ENCODE measurements at places on chromosomes 2 and 18.

GRCh38 chr18:48798334-48799245 lies 152.2 kb downstream of the SMAD7 start:
- no peak for DNase-seq

- DNase-seq = peak; percentile 28
Observed at GRCh38 chr2:132669908-132670495, at the start of gene LYPD1. TSS of gene LYPD1 (minus strand) at chr2:132670205. CDS start at chr2:132669932, 273 bp downstream.

- peak; percentile 19 for DNase-seq
Observed at GRCh38 chr18:13280070-13280795, 61.7 kb downstream of the LDLRAD4 start.

DNA sequence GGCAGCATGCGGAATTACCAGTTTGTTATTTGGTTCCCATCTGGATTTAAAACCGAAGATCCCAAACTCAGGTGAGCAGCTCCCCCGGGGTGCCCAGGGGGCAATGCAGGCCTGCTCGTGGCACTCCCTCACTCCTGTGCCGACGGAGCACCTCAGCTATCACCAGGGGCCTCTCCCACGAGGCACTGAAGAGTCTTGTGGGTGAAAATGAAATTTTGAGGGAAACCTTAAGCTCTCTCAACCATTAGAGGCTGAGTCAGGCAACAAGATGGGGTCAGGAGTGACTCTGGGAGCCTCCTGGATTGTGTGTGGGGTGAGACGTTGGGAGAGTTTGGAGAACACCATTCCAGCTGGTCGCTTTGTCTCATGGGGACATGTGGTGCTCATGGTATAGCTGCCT lies 189.0 kb downstream of the PRKCE start:
- no peak for DNase-seq

GRCh38 chr2:71630454-71631328 lies 177.3 kb downstream of the DYSF start:
- DNase-seq = no peak

- DNase-seq = no peak
Observed at GRCh38 chr2:218679119-218679518, 7.2 kb downstream of the STK36 start.

DNA sequence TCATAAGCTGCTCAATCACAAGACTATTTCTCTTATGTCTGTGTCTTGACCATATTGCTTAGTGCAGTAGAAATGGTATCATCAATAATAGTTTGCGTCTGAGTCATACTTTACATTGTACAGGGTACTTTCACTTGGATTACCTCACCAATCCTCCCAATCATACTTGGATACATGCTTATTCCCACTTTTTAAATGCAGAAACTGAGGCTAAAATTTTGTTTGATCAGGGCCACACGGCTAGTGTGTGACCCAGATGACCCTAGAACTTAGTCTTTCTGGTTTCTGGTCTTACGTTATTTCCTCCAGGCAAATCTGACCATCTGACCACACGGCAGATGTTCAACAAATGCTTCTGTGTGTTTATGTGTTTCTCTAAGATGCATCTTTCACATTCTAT lies 23.8 kb upstream of the CCL20 start:
- no peak for DNase-seq

DNA sequence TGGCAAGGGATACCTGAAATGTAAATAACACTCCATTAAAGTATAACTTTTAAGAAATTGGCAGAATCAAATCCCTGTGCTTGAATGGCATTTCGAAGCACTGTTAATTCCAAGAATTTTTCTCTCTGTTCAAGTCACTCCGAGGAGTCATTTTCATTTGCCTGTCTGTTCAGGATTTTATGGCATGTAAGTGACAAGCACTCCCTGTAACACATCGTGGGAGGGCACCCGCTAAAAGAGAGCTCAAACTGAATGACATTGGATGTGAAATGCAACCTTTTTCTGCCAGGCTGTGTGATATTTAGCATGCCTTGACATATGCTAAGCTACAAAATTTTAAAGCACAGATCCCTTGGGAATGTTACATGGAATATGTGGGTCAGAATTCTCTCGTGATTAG lies 339.6 kb downstream of the LRRTM1 start:
- no peak for DNase-seq

GRCh38 chr2:130767408-130767775 lies 12.1 kb downstream of the AMER3 start:
- no peak for DNase-seq

- no peak for DNase-seq
Observed at GRCh38 chr18:23969664-23970063, 44.9 kb upstream of the TTC39C start.

- no peak for DNase-seq
Observed at GRCh38 chr18:5720132-5720531, 175.2 kb downstream of the TMEM200C start.

DNA sequence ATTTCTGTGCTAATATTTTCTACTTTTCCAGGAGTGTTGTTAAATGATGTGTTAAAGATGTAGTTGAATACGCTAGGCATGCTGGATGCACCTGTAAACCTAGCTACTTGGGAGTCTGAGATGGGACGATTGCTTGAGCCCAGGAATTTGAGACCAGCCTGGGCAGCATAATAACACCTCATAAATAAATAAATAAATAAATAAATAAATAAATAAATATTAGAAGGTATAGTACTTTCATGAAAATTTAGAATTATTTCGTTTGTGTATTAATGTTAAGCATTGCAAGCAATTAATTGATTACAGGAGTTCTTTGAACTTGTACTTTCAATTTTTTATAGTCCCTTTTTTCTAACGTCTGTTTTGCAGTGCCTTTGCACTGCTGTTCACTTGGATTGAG lies 137.2 kb downstream of the ATP9B start:
- DNase-seq = no peak

DNA sequence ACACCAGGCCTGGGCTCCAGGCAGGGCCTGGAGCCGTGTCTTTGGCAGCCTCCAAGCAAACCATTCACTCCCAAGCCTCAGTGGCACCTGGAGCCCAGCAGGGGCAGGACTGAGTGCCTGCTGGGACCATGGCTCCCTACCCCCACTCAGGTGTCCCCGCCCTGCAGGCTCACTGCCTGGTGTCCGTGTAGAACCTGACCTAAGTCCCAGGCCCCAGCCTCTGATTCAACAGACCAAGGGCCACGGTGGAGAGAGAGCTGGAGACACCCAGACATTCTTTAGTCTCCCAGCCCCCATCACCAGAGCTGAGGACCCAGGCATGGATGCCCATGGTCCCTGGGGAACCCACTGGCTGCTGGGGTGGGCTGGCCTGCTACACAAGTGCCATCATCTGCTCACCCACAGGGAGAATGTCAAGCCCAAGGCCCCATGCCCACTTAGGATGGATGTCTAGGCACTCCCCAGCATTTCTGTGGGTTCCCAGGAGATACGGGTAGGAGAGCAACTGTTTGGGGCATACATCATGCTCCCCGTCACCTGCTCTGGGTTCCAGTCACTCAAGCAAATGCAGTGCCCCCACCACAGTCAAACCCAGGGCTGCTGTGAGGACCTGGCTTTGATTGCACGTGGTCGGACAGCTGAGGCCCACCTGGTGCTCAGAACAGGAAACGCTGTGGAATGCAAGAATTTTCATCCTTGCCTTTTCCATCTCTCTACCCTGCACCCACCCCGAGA lies 42.9 kb upstream of the ATG16L1 start:
- DNase-seq = no peak
